ENCODE measurements at places on chromosomes 12 and 14.

DNA sequence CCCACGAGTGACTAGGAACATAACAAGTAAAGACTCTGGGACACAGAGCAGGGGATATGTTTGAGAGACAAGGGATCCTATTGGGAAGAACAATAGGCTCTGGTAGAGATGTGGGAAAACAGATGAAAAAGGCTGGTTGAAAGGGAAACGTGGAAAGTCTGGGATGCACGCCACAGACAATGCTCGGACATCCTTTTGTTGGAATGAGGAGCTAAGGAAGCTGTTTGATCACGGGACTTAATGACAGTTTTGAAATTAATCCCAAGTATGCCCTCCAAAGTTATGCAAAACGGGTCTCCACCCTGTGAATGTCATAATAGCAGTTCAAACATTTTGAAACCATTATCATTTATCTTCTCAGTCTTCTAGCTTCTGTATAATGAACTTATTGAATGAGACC lies 31.7 kb upstream of the ANO2 start:
- DNase-seq, result no peak

GRCh38 chr12:88571543-88571942 lies 8.7 kb downstream of the KITLG start:
- DNase-seq, result no peak

DNA sequence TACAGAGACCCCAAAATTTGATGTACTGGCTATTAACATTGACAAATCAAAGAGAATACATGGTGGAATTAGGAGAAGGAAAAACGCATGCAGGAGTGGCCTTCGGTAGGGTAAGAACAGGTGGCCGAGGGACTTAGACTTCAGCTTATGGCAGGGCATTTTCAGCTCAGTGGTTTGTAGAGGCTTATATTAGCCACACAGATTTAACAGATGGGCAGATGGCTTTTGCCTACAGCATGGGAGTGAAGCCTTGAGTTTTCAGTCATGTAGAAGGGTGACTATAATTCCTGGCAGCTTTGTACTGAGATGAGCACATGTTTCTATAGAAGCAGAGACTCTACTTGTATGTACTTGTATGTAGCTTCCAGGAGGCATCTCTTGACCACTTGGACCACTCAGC lies 40.9 kb upstream of the PLEKHA5 start:
- DNase-seq, result no peak

DNA sequence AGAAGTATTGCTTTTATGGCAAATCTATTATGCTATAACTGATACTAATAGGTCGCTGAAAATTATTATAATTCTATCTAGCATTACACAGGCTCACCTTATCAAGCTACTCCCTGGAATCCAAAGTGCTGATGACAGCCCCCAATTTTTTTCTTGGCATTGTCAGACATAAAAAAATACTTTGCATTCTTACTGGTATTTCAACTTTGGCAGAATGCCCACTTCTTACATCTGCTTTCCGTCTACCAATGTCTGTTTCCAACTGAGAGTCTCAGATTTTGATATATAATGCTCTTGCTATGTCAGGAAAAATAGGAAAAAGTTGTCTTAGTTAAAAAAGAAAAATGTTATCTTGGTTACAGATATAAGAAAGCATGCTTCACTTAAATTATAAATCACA lies 615.4 kb downstream of the C12orf50 start:
- DNase-seq, result no peak

DNA sequence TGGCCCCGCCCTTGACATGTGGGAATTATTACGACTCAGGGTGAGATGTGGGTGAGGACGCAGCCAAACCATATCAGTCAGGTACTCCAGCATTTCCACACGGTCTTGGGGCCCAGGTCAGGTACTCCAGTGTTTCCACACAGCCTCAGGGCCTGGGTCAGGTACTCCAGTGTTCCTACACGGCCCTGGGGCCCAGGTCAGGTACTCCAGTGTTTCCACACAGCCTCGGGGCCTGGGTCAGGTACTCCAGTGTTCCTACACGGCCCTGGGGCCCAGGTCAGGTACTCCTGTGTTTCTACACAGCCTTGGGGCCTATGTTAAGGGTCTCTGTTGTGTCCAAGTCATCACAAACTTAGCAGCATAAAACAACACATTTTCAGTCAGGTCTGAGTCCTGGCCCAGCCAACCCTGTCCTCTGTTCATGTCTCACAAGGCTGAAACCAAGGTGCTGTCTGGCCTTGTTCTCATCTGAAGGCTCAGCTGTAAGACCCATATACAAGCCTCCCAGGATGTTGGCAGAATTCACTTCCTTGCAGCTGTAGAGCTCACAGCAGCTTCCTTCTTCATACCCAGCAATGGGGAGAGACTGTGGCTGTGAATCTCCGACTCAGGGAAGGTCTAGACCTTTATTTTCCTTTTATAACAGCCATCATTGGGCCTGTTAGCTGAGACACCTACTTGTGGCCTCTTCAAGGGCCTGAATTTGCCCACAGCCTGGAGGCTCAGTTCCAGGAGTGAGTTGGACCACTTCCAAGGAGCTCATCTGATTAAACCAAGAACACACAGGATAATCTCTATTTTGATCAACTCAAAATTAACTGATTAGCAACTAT lies 107.6 kb upstream of the SFSWAP start:
- DNase-seq, result peak; percentile 36

- peak; percentile 66 for DNase-seq
Observed at GRCh38 chr14:49173765-49174373, 412.3 kb downstream of the RPS29 start.

GRCh38 chr14:93897476-93897845 lies 29.7 kb upstream of the FAM181A start:
- DNase-seq, result no peak

- DNase-seq, result no peak
Observed at GRCh38 chr14:61584331-61584741, 111.0 kb upstream of the HIF1A start.

GRCh38 chr14:71181215-71182003 lies 274.1 kb downstream of the PCNX1 start:
- no peak for DNase-seq

DNA sequence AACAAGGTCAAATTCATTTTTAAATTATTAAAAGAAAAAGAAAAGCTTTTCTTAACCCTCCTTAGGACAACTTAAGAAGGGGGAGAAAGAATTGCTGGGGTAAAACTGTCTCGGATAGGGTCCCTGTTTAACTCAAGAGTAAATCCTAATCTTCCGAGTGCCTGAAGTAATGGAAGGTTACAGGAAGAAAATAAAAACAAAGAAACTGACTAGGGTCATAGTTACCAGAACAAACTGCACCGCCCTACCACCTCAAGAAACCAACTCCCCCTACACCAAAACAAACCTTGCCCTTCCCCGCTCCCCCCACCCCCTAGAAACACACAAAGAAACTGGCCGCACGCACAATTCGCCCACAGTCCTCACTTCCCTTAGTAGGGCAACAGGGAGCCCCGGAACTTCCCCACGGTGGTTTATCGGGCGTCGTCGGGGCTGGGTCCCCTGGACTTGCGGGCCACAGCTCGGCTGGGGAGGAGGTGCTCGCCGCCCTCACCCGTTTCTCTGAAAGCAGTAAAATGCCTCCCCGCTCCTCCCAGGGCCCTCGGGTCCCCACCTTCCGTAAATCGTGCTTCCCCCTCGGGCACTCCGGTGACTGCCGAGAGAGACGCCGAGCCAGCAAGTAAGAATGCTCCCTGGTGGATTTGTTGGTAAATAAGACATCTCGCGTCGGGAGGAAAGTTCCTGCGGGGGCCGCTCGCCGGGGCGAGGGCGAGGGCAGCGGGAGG lies 2.4 kb downstream of the SINHCAF start:
- DNase-seq, result peak; percentile 66

DNA sequence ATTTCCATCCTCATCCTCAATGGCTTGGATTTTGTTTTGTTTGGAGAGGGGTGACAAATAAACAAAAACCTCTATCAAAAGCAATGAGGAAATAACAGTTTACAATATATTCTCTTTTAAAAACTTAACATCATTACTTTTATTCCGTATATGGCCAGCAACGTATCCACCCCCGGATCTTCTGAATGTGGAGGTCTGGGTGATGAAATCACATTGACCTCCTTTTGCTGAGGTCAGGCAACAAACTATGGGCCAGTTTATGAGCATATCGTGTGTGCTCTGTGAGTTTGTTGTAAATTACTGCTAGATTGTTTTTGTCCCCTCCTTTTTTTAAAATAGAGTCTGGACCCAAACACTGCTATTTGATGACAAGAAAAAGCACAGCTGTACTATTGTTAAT lies 178.1 kb downstream of the BCAT1 start:
- no peak for DNase-seq

GRCh38 chr14:60640859-60641741 lies 8.2 kb downstream of the SIX1 start:
- no peak for DNase-seq

DNA sequence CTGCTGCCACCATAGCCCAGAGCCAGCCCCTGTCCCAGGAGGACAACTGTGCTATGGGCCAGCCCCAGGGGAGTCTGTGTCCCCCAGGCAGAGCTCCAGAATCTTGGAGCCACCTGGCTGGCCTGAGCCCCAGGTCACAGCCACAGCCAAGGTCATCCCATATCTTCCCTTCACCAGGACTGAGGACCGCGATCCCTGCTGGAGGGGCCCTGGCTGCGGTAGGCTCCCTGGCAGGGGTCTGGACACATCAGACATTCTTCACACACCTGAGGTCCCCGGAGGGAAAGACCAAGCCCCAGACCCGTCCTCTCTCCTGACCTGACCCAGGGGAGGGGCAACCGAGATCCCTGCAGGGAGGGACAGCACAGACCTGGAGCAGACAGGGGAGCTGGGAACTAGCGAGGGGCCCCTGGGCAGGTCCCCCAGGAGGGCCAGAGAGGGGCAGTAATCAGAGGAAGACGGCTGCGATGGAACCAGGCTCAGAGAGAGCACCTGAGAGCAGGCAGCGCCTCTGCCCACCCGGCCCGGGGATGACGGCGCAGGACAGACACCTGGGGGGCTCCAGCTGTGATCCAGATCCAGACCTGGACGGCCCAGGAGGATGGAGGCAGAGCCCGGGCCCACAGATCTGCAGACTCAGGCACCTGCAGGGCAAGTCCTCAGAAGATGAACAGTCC lies 103.2 kb upstream of the EIF5 start:
- no peak for DNase-seq

DNA sequence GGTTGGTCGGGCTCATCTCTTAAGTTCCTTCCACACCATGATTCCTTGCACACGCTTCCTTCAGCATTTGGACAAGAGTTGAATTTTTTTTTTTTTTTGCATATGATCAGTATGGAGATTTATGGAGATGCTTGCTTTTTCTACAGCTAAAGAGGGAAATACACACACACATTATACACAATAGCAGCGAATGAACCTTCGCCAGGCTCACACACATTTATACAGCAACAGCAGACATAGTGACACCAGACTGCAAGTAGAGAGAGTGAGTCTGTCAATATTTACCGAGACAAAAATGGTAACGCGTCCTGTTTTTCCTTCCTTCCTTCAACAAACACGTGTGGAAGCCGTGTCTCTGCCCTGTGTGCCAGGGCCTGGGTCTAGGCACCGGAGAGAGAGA lies 897.9 kb downstream of the BCL11B start:
- DNase-seq, result no peak

DNA sequence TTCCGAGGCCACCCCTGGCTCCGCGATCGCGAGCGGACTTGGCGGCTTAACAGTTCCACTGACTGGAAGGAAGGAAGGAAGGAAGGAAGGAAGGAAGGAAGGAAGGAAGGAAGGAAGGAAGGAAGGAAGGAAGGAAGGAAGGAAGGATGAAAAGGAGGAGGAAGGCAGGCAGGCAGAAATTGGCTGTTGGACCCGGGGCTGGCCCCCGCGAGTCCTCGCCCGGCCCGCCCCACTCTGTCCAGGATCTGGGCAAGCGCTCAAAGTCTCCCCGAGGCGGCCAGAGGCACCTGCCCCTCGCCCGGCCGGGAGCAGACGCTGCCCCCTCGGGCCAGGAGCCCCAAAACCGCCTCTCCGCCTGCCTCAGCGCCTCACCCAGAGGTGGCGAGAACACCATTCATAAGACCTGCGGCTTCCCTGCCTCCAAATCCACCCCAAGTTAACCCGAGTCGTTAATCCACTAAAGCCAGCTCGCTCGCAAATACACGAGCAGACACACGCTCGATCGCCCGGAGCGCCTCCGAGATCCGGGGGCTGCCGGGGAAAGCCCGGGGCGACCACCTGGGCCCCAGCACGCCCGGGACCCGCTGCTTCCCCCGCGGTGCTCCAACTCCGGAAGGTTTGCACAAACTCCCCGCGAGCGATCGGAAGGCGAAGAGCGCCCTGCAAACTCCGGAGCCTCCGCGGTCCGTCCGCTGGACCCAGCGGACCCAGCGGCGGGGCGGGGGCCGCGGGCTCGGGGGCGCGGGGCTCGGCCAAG lies 844 bp downstream of the DPF3 start:
- DNase-seq, result peak; percentile 28

- DNase-seq, result no peak
Observed at GRCh38 chr12:24977060-24977459, 28.2 kb upstream of the BCAT1 start.

DNA sequence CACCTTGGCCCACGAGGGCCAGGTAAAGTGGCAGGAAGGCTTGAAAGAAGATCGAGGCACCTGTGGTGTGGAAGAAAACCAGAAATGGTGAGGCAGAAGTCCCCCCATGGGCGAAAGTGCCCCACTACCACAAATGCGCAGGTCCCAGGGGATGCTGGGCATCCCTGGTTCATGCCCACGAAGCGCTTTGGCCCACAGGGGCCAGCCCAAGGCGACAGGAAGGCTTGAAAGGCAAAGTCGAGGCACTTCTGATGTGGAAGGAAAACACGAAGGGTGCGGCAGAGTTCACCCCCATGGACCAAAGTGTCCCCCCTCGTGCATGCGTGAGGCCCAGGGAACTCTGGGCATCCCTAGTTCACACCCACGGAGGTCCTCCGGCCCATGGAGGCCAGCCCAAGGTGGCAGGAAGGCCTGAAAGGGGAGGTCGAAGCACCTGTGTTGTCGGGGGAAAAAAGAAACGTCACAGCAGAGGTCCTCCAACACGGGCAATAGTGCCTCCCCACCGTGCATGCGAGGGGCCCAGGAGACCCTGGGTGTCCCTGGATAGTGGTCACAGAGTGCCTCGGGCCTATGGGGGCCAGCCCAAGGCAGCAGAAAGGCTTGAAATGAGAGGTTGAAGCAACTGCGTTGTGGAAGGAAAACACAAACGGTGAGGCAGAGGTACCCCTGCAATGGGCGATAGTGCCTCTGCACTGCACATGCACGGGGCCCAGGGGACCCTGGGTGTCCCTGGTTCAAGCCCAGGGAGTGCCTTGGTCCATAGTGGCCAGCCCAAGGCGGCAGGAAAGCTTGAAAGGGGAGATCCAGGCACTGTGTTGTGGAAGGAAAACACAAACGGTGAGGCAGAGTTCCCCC lies 373.9 kb downstream of the ALG10 start:
- no peak for DNase-seq

DNA sequence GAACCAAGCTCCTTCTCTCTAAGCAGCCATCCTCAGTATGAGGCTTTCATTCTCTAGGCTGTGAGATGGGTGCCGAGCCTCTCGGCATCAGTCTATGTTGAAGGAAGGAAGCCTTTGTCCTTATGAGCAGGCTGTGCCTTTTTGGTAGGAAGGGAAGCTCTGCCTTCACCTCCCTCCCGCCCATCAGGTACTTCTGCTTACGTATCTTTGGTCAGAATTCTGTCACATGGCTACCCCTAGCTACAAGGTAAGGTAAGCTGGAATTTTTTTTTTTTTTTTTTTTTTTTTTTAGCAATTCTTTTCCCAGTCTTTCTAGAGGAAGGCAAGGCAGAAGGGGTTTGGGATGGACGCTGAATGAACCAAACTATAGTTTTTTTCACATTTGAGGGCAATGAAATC lies 16.9 kb downstream of the BATF start:
- no peak for DNase-seq

- no peak for DNase-seq
Observed at GRCh38 chr14:57291692-57292647, 23.2 kb downstream of the AP5M1 start.
